GF-D8 (cell line): ENCODE measurements at places on chromosomes 1 and 21.

DNA sequence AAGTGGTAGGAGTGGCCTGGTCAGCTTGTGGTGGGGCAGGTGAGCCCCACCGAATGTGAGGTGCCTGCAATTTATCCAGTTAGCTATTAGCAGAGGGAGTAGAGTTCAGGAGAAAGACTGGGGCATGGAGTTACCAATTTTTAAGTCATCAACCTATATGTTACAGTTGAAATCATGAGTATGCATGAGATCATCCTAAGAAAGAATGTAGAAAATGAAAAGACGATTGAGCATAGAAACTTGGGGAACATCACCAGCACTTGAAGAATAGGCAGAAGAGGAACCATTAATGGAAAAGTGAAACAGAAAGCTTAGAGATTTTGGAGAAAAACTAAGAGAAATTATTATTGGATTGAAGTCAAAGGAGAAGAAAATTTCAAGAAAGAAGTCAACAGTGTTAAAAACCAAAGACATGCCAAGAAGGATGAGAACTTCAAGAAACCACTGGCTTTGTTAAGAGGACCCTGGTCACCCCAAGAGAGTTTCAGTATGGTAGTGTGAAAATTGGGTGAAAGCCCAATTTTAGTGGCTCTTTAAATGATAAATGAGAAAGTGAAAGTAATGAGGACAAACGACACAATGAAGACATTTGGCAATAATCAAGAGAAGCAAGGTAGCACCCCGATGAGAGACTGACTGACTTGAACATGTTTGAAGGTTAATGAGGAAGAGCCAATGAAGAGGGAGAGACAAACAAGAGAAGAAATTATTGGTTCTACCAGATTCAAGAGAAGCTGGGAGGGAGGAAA is 36.7 kb downstream of the DNASE2B start:
- no peak for DNase-seq

GRCh38 chr1:245788269-245788668 is 633.5 kb downstream of the KIF26B start:
- DNase-seq = no peak

- DNase-seq = no peak
Observed at GRCh38 chr21:32298658-32299081, at the start of gene MRAP. TSS of gene MRAP (plus strand) at chr21:32298855. CDS start at chr21:32298972, 117 bp downstream.

DNA sequence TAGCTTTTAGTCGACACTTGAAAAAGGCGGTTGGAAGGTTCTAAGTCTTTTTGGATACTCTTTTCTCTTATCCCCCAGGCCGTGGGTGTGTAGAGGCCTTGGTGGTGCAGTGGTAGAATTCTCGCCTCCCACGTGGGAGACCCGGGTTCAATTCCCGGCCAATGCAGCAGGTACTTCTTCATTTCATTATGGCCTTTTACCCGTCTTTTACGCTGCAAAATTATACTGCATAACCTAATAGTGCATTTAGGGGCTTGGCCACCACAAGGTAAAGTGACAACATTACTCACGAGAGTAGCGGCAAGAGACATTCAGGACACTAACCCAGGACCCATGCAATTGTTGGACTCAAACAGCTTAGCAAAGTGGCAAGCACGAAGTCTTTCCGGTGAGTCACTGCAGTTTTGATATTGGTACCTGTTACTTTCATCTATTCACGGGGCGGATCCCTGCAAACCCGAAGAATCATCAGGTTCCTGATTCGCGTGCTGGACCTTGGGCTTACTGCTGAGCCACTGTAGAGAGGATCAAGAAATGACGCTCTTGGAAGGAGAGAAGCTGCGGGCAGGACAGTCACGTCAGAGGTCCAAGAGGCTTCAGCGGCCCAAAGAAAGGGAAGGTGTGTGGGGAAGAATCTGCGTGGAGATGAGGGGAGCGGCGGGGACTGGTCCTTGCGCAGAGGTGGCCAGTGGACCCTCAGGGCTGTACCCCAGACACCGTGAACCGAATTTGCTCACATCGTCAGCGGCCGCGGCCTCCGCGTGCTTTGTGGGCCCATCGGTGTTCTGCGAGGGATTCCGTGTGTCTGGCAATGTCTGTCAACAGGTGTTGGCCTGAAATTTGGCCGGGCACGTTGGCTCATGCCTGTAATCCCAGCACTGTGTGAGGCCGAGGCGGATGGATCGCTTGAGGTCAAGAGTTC is 12.9 kb upstream of the RNU1-4 start:
- DNase-seq = no peak

DNA sequence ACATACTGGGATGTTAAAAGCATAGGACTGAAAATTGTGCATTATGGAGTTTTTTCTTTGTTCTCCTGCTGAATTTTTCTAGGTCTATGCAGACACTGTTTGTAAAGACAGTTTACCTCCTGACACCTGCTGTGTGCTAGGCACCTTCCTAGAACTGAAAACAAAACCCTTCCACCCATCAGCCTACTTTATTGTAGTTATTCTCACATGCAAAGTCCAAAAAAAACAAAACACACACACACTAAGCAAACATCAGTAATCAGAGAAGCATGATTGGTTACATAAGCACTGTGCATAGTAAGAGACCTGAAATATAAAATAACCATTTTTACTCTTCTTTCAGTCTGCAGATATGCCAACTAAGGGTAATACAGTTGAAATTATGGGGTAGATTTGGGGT is 195.1 kb downstream of the CRB1 start:
- DNase-seq = no peak
